ENCODE measurements at places on chromosomes 1 and 21.

DNA sequence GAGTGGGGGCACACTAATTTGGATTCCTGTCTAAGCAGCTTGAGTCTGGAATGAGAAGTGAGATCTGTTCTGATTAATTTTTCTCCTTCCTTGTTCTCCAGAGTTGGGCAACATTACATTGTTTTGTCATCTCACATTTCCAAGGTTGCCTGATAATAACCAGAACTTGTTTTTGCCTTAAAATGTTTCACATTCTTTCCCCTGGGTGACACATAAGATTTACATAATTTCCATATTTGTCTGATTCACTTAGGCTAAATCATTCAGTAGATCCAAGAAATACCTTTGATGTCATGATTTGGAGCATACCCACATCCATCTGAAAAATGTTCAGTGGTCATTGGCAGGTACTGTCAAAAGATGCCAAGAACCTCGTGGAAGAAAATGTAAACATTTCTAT lies 60.3 kb downstream of the XCL2 start:
- no peak for DNase-seq

- no peak for DNase-seq
These were observed 158.3 kb upstream of the GALNT2 start for GRCh38 chr1:229908689-229909088.

GRCh38 chr1:50996083-50996482 lies 26.0 kb downstream of the CDKN2C start:
- DNase-seq, result no peak

- DNase-seq, result no peak
These were observed 734 bp downstream of the MED18 start for GRCh38 chr1:28329395-28330153.

GRCh38 chr1:6026095-6026809 lies 19.4 kb upstream of the KCNAB2 start:
- no peak for DNase-seq

DNA sequence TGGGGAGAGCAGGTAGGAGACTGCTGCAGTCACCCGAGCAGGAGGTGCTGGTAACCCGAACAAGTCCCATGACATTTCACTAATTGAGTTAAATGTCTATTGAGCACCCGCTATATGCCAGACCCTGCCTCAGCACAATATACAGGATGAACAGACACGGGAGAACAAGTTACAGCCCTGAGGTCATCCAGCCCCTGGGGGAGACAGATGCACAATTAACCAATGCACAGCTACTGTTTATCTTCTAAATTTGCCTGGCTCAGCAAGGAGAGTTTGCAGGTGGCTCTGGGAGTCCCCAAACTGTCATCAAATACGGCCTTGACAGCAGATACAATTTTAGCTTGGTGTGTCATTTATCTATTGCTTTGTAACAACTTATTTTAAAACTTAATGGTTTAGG lies 18.1 kb downstream of the CITED4 start:
- no peak for DNase-seq

DNA sequence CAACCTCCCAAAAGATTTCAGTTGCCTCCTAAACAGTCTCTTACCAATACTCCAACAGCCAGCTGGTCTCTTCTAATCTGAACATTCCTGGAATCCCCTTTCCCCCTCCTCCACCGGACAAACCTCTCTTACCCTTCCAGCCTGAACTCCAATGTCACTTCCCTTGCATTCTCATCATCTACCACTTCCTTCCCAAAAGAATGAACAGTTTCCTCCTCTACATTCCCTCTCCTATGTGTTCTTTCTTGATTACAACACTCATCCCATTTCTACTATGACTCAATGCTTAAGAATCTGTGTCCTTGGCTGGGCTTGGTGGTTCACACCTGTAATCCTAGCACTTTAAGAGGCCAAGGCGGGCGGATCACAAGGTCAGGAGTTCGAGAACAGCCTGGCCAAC lies 417.1 kb downstream of the SETD4 start:
- DNase-seq, result no peak

DNA sequence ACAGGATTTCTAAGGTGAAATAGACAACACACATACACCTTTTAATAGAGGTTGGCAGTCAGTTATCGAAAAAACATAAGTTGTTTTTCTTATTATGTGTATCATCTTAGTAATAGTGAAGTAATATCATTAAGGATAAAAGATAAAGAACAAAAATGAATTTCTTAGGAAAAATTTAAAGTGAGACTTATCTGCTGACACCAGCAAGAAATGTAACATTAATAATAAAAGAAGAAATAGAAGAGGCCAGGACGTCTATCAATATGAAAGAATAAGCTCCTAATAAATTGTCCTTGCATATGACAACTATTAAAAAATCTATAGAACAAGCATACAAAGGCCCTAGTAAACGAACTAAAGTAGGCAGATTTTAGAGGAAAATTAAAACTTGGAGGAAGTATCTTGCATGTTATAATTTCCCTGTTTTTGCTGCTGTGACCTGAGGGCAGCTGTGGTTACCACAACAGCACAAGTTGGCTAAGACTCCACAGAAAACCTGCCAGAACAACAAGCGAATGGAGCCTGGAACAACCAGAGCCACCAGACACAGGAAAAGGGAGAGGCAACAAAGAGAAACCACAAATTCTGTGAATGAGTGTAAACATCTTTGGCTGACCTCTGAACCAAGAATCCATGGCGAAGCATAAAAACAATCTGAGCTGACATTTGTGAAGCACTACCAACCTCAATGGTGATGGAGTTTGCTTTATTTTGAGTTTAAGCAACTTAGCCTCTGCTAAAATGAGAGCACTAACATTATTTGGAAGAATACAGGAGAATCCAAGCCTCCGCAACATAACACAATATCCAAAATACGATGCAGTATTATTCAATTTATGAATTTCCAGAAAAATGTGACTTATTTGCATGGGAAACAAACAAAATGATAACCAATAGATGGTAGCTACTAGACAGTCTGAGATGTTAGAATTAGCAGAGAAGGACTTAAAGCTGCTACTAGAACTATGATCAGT lies 207.5 kb downstream of the KCNT2 start:
- no peak for DNase-seq

DNA sequence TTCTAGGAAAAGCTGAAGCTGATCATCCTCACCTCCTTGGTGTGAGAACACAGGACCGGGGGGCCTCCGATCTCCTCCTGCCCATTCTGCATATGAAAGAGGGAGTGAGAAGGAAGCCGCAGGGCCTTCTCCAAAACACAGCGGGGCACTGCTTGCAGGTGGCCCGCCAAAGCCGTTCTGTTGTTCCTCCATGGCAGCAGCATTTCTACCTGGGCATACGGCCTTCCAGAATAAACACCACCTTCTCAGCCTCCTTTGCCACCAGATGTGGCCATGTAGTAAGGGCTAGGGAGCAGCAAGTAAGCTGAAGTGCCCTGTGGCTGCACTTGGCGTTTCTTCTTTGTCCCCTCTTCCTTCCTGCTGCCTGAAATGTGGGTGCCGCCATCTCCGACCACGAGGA lies 214.9 kb downstream of the TOMM20 start:
- no peak for DNase-seq

DNA sequence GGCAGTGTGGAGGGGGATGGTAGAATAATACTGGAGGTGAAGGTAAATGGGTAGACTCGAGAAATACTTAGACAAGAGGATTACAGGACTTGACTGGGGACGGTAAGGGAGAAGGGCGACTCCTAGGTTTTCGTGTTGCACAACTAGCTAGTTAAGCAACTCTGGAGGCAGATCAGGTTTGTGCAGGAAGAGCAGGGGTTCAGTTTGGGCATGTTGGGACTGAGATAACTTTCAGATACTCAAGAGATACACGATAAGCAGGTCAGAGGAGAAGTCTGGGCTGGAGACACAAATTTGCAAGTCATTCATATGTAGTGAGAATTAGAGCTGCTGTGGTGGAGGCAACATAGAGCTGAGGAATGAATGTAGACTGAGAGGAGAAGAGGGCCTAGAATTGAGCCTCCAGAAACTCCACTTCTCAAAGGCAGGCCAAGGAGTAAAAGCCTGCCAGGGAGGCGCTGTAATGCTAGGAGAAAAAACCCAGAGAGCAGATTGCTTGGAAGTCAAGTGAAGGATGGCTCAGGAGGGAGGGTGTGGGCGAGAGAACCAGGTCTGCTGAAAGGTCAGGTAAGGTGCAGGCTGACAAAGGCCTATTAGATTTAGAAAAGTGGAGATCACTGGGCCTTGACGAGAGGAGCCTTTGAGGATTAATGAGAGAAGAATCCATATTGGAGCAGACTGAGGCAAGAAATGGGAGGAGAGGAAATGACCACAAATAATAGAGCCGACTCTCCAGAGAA lies 20.8 kb downstream of the MAB21L3 start:
- no peak for DNase-seq

DNA sequence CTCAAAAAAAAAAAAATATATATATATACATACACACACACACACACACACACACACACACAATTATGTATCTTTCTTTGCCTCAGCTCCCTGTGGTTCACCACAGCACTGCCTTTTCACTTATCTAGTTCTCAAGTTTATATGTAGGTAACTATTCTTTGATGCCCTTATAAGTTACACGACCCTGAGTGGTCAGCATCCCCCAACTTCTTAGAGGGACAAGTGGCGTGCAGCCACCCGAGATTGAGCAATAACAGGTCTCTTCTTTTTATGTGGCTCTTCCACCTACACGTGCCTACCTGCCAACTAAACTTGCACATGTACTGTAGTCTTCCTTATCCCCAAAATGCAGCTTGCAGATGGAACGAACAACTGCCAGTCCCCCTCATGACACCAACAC lies 120.8 kb downstream of the GABPA start:
- no peak for DNase-seq

GRCh38 chr1:203717120-203717519 lies 47.9 kb upstream of the LAX1 start:
- DNase-seq, result no peak

- DNase-seq, result no peak
These were observed 45.3 kb upstream of the GPR157 start for GRCh38 chr1:9174243-9174642.

DNA sequence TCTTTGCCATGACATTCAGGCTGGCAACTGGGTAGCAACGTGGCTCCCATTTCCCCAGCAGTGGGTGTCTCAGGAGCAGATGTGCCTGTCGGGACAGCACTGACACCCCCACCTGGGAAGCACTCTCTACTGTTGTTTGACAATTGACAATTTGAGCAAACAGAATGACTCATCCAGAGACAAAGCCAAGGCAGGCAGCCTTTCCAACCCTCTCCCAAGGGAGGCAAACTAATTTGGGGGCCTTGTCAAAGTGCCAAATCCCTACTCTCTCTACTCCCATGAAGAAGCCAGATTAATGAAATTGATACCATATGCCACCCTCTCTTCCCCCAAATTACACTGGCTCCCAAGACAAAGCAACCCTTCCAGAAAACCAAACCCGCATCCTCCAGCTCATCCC lies 65.6 kb downstream of the GRIK3 start:
- no peak for DNase-seq
